ENCODE measurements at places on chromosomes 2 and 18.

DNA sequence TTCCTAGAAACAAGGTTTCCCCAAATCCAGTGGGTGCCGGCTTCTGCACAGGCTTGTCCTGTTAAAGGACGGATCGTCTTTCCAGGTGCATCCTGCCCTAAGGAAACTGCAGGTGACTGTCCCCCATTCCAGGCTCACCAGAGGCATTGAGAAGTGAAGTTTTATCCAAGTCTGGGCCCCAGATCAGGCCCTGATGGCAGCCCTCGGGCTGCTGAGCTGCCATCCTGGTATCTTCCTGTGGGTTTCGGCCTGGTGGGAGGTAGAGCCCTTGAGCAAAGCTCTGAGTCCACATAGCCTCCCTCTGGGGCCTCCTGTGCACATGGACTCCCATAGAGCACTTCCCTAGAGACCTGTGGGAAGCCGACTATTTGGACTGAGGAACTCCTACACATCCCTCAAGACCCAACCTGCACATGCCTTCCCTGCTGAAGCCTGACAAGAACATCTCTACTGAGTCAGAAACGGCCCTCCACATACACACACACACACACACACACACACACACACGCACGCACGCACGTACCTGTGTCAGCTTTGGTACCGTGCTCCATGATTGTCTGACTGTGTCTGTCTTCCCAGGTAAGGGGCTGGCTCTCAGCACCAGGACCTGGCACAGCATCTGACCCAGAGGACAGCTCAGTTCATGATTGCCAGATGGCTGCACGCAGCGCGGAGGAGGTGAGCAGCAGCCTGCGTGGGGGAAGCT lies 16.4 kb downstream of the TNS1 start:
- DNase-seq = no peak

DNA sequence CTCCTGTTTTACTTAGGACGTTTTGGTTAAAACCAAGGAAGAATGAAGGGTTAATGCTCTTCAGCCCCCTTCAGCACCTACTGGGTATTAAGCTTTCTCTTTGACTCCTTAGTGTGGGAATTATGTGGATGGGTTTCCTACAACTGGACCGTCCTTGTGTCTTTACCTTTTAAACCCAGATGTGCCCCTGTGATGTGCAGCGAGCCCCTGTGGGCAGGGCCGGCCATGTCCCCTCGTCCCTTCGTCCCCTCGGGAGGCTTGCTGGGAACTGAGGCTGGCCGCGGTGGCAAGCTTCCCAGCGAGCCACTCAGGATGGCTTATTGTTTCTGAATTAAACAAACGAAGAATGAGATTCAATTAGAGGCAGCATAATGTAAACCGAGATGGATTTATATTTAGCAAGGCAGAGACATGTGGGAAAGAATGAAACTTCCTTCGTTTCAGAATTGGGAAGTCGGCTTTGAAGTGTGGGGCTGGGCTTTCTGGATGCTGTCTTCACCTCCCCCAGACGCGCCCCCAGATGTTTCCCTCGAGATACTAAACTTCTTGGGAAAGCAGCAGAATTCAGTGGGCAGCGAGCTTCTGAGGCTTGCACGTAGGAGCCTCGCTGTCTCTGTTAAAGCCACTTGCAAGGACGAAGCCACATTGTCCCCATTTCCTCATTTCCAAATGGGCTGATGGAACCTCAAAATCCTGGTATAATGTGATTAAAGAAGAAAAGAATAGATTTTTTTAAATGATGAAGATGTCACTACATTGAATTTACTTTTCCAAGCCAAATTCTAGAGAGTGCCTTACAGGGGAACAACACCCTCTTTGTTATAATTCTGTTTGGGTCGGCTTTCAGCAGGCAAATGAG lies 146.0 kb downstream of the VAPA start:
- DNase-seq = no peak

DNA sequence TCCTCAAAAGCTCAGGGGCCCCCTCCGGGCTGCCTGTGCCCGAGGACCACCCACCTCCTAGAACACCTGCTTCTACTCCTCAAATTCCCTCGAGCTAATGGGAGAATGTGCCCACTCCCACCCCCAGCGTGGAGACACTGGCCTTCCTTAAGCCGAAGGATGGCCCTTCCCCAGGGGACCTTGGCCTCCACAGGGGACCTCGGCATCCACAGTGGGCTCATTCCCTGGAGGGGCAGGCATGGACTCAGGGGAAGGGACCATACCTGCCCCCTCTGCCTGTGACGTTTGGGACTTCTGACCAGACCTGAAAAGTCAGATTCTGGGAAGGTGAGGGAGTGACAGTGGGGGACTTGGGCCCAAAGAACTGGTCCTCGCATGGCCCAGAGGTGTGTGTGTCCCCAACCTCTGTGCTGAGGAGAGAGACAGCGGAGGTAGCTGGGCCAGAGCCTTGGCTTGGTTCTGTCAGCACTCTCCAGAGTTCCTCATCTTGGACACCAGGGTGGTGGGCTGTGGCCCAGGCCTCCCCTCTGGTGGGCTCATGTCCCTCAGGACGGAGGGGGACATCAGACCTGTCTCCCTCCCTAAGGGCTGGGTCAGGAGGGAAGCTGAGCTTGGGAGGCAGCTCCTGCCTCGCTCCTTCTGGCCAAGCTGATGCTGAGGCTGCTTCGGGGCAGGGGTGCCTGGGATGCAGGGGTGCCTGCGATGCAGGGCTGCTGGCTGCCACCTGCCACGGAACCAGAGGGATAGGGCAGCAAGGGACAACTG lies 240.4 kb downstream of the HAUS1 start:
- no peak for DNase-seq

GRCh38 chr18:4248686-4249085 lies 206.4 kb downstream of the DLGAP1 start:
- DNase-seq = no peak

DNA sequence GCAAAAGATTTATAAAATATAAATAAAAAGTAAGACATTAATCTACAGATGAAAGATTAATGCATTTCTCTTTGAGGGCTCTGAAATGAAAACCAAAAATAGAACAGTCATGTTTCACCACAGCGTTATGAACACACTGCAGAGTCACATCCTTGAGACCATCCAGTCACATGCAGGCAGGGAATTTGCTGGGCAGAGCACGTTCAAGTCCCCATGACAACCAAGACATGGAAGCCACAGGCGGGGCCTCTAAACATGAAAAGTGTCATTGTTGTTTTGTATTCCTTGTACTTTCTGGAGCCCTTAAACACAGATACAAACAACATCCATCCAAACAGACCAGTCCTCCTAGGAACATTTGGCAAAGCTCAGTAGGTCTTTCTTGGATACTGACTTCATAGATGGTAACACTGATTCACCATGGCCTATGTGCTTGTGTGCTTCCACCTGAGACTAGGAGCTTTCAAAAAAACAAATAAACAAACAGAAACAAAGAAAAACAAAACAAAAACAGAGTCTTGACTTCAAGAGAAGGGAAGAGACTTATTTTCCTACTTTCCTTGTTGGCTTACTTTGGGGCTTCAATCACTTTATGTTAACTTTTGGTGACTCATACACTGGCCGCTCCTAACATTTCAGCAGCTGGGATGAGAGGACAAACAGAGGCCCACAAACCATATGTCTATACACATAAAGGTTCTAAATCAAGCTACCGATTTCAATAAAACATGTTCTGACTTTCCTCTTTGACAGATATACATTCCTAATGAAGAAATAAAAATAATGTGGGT lies 99.5 kb upstream of the CCDC85A start:
- no peak for DNase-seq

- no peak for DNase-seq
These were observed 1.2 kb downstream of the CPSF3 start for GRCh38 chr2:9424447-9425164.

GRCh38 chr2:52558265-52558664 lies 1209.3 kb upstream of the CHAC2 start:
- no peak for DNase-seq

GRCh38 chr2:228793116-228793515 lies 478.0 kb downstream of the PID1 start:
- no peak for DNase-seq

DNA sequence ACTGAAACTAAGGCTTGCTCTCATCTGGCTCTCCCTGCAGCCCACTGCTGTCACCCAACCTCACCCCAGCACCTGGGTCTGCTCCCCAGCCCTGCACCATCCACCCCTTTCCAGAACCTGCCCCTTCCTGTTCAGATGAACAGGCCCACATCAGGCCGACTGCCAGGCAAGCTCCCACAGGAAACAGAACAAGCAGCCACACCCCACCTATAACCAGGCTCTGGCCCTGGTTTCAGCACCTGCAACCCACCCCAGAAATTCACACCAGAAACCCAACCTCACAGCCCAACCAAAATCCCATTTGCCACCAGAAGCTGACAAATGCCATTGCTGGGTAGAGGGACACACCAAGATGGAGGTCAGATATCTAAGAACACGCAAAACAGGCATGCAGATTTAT lies 159.2 kb upstream of the ID2 start:
- no peak for DNase-seq

GRCh38 chr2:160984426-160985077 lies 175.7 kb upstream of the TANK start:
- no peak for DNase-seq

DNA sequence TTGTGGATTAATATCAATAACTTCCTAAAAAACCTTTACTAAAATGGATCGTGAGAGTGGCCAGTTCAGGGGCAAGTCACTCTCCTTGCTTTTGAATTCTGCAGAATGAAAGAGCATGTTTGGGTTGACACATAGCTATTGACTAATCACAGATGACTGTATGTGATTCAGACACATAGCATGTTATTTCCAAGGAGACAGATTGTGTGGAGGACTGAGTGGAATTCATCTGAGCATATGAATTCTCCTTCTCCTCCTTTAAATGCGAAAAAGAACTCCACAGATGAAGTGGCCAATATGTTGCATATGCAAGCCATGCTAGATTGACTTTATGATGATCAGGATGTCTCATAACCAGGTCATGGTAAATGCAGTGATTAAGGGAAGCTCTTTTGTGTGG lies 249.4 kb upstream of the FAM98A start:
- DNase-seq = no peak

All from GM04504 (cell line).